ENCODE measurements at places on chromosomes 6 and 20. TPM values are rescaled to one million over a fixed set of nuclear protein-coding genes. Genes with fewer than 3 reads are reported as not detected.

TUBB2B gene
- 2.3 TPM for total RNA-seq

MLN gene
- total RNA-seq = not detected

SYNE1 gene
- 34.6 TPM for total RNA-seq

ESR1 gene
- 0.13 TPM for total RNA-seq

GNRH2 gene
- total RNA-seq = not detected

NKX2-4 gene
- total RNA-seq = not detected

SCGN gene
- not detected for total RNA-seq

SNAI1 gene
- total RNA-seq = 12.4 TPM

THBS2 gene
- total RNA-seq = 441 TPM

PSORS1C1 gene
- under 0.01 TPM for total RNA-seq

BHLHE23 gene
- not detected for total RNA-seq

MTFR2 gene
- 8.0 TPM for total RNA-seq

RNF8 gene
- total RNA-seq = 11.7 TPM

LY6G6F gene
- total RNA-seq = not detected

OPN5 gene
- not detected for total RNA-seq

LAMA2 gene
- total RNA-seq = 54.9 TPM

ZSWIM1 gene
- 7.2 TPM for total RNA-seq

CHRNA4 gene
- total RNA-seq = not detected

DUSP15 gene
- 0.13 TPM for total RNA-seq

GPX5 gene
- total RNA-seq = not detected

RAB44 gene
- 0.13 TPM for total RNA-seq

SLC17A3 gene
- total RNA-seq = not detected

SCUBE3 gene
- 0.16 TPM for total RNA-seq

AKAP12 gene
- 70.9 TPM for total RNA-seq

WFDC10B gene
- total RNA-seq = not detected

CASP8AP2 gene
- 7.2 TPM for total RNA-seq

BPIFB4 gene
- total RNA-seq = not detected

GSTA2 gene
- not detected for total RNA-seq

FLRT3 gene
- 4.8 TPM for total RNA-seq

SPACA1 gene
- total RNA-seq = not detected

C6orf15 gene
- total RNA-seq = not detected

WFDC2 gene
- total RNA-seq = 0.26 TPM

SIRPB1 gene
- not detected for total RNA-seq

KCNG1 gene
- total RNA-seq = 12.5 TPM
